ENCODE measurements at places on chromosomes 4 and X. TPM values are rescaled to one million over a fixed set of nuclear protein-coding genes. Genes with fewer than 3 reads are reported as not detected.

GRCh38 chr4:20193141-20193936 is 58.4 kb upstream of the SLIT2 start:
- no peaks in the 10 kb centered on the region for H3K27me3 ChIP-seq
- H3K4me3 ChIP-seq, result no peak overlapping the region
- no peak for DNase-seq
- H3K27ac ChIP-seq, result no peak overlapping the region
- H3K36me3 ChIP-seq, result no peaks in the 10 kb centered on the region

DNA sequence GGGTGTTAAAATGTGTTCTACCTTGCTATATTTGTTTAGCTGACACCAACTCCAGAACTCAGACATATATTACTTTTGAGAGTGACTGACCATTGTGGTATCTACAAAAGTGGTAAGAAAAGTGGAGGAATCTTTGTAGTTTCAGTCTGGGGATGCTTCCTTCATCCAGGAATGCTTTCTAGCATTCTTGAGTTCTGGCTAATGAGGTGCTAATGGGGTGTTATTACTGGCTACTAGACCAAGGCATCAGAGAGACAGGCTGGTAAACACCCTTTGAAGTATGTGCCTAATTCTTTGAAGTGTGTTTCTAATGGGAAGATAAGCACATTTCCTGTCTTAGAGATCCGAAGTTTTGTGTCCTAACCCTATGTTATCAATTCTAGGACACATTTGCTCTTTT is 310.4 kb downstream of the SPRY1 start:
- H3K4me3 ChIP-seq, result no peak overlapping the region
- H3K4me1 ChIP-seq, result no peaks in the 10 kb centered on the region
- DNase-seq, result no peak
- no peaks in the 10 kb centered on the region for H3K36me3 ChIP-seq
- no peak overlapping the region for H3K27ac ChIP-seq

DNA sequence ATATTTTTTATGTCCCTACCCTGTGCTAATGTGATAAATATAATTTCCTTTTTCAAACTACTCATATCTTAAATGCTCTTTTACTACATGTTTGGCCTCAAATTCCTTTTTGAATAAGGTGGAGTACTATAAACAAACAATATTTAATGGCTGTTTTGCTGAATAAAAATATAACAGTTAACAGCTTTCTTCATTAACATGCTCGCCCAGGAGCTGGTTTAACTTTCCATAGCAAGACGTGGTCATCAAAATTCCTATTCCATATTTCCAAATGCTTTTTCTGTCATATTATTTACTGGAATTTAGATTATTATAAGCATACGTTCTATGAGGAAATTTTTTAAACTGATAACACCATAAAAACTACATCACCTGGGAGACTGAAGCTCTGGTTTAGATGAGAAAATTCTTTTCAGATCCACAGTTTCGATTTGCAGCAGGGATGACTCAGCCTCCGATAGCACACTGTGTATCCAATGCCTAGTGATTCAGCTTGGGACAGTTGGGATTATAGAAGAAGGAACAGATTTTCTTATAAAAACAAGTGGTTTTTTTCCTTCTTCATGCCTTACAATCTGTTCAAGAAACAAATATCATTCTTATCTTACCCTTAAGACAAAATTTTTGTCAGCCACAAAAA is 129.1 kb downstream of the FBXO8 start:
- no peaks in the 10 kb centered on the region for H3K27me3 ChIP-seq
- no peak overlapping the region for H3K4me3 ChIP-seq
- no peaks in the 10 kb centered on the region for H3K4me1 ChIP-seq
- DNase-seq, result no peak

GRCh38 chrX:153706799-153707198 is 17.4 kb downstream of the BCAP31 start:
- H3K36me3 ChIP-seq, result no peaks in the 10 kb centered on the region
- no peak overlapping the region for H3K27ac ChIP-seq
- no peak overlapping the region for H3K4me3 ChIP-seq
- no peaks in the 10 kb centered on the region for H3K4me1 ChIP-seq
- no peaks in the 10 kb centered on the region for H3K27me3 ChIP-seq

Gene SLC7A11
- 12.1 TPM for total RNA-seq

- H3K4me1 ChIP-seq, result no peaks in the 10 kb centered on the region
- H3K36me3 ChIP-seq, result no peaks in the 10 kb centered on the region
- no peaks in the 10 kb centered on the region for H3K27me3 ChIP-seq
- no peak for DNase-seq
- no peak overlapping the region for H3K27ac ChIP-seq
These were observed 75.8 kb upstream of the IL13RA2 start for GRCh38 chrX:115093191-115093590.

Gene LIN54
- 5.6 TPM for total RNA-seq

GRCh38 chrX:109399831-109400230 is 82.1 kb downstream of the GUCY2F start:
- H3K4me1 ChIP-seq, result no peaks in the 10 kb centered on the region
- no peaks in the 10 kb centered on the region for H3K36me3 ChIP-seq
- H3K27ac ChIP-seq, result no peak overlapping the region
- no peaks in the 10 kb centered on the region for H3K27me3 ChIP-seq
- DNase-seq, result no peak

Gene ARX
- total RNA-seq, result not detected

Gene CT45A1
- total RNA-seq, result not detected

Gene HTRA3
- not detected for total RNA-seq

Gene PCSK1N
- total RNA-seq, result not detected

DNA sequence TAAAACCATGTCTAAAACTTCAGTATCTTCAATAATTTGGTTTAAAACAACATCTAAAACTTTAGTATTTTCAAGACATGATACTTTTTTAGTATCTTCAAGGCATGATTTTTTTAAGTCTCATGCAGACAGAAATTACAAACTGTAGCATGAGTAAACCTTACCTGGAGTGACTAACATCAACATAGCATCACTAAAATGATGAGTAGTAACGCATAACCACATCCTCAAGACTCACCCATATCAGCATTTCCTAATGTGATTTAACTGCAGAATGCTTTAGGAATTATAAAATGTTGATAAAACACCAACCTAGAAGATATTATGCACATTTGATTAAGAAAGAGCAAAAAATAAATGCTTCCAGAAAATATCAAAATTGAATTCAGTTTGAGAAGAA is 19.7 kb upstream of the EDNRA start:
- no peak overlapping the region for H3K27ac ChIP-seq
- no peaks in the 10 kb centered on the region for H3K27me3 ChIP-seq
- no peak for DNase-seq
- H3K36me3 ChIP-seq, result no peaks in the 10 kb centered on the region

DNA sequence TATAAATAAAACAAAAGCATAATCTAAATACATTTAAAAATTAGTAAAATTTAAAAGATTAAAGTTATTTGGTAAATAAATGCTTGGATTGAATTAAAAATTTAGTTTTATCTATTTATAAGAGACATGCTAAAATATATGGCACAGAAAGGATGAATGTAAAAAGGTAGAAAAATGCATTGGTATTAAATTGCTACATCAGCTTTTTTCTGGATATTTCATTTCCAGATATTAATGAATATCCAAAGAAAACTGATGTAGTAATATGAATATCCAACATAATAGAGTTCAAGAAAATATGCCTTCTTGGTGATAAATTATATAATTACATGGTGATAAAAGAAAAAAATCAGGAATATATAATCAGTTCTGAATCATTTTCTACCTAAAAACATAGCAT is 1743.9 kb downstream of the RPA4 start:
- no peak for DNase-seq
- H3K36me3 ChIP-seq, result no peaks in the 10 kb centered on the region
- H3K27me3 ChIP-seq, result no peaks in the 10 kb centered on the region
- no peak overlapping the region for H3K27ac ChIP-seq
- no peak overlapping the region for H3K4me3 ChIP-seq
- no peaks in the 10 kb centered on the region for H3K4me1 ChIP-seq

Measured in Karpas-422 (cell line).